ENCODE measurements at places on chromosomes 11 and 22.

DNA sequence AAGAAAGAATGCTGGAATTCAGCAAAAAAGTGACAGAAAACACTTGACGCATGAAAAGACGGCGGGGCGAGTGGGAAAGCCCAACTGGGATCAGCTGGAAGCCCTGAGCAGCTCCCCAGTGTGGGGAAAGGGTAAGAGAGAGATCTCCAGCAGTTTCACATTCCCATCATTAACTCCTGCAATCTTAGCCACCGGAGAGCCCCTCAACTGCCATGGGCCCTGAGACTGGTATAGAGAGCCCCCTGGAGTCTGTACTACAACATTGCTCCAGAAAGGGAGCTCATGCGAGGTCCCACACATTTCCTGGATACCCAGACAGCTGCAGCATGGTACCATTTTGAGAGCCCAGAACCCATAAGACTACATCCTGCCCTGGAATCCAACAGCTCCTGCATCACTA, 31.1 kb downstream of the MRGPRX4 start:
- no peak for DNase-seq

- peak; percentile 31 for DNase-seq
Measured at GRCh38 chr11:66418168-66418985, 2.5 kb upstream of the NPAS4 start.

- DNase-seq, result no peak
Measured at GRCh38 chr11:9470765-9471164, 10.0 kb downstream of the ZNF143 start.

GRCh38 chr11:75238595-75239440, 1.8 kb upstream of the TPBGL start:
- DNase-seq, result no peak

DNA sequence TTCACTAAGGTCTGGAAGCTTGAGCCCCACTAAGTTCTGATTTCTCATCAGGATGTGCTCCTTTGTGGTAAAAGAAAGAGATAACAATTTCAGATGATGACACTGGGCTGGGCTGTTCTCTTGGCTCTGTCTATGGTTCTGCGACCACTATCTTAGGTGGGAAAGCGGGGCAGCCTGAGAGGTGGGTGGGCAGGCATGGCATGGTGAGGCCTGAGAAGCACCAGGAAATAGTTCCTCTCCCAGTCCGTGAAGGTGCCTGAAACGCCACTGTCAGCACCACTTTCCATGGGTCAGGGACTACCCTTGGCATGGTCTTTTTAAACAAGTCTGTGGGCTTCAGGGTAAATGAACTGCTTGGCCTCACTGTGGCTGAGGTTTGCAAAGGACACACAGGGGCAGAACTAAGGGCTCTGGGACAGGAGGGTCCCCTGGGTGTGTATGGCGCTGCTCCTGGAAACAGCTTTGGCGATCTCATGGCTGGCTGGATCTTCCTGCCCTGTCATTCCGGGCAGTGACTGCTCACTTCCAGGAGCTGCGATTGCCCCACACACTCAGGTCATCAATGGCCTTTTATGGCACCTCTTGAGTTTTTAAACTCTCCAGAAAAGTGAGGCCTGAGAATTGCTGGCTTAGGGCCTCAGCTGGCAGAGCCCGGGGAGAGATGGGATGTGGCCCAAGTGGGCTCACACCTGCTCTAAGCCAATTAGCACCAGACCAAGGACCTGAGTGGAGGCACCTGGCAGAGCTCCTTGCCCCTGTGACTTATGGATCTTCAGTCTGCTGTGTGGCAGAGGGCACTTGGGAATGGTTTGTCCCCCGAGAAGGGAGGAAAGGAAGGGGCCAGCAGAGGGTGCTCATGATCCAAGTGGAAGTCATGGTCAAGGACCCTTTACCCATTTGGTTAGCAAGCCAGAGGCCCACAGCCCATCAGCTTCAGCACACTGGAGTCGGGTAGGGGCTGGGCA, 55.6 kb upstream of the LYVE1 start:
- DNase-seq, result no peak

GRCh38 chr11:18776324-18776723, 15.3 kb downstream of the PTPN5 start:
- no peak for DNase-seq

GRCh38 chr11:390175-390574, 3.8 kb upstream of the PKP3 start:
- DNase-seq, result no peak

GRCh38 chr11:14751975-14752407, 108.4 kb downstream of the PDE3B start:
- no peak for DNase-seq

DNA sequence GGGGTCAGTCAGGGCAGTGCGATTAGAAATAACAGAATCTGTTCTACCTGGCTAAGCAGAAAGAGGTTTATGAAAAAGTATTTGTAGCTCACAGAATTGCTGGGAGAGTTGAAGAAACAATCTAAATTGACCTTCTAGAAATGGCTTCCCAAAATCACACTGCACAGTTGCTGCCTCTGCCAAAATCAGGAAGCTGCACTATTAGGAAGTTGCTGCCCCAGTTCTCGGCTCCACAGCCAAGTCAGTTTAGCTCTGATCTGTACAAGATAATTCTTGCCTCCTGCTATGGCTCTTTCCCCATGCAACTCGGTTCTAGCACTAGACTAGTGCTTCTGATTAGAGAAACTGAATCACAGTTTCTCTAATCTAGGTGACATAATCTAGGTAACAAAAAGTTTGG, 16.0 kb upstream of the CCDC90B start:
- no peak for DNase-seq

GRCh38 chr11:70158201-70158600, 44.9 kb upstream of the FADD start:
- no peak for DNase-seq

- DNase-seq, result no peak
Measured at GRCh38 chr11:61589961-61590360, 9.1 kb upstream of the SYT7 start.

DNA sequence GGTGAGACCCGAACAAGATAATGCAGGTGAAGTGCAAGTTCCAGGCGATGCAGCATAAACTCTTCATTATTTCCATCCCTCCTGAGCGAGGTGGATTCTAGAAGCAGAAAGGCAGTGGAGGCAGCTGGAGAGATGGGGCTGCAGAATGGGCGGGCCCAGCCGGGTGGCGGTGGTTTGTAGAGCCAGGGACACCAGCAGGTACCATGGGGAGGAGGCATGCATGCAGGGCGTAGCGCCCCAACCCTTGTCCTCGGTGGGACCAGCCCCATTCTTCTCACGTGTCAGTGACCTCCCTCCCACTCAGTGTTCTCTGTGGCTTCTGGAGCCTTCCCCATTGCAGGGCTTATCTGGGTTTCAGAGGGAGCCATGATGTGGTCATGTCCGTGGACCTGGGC, 38.0 kb downstream of the MPPED1 start:
- DNase-seq, result no peak

DNA sequence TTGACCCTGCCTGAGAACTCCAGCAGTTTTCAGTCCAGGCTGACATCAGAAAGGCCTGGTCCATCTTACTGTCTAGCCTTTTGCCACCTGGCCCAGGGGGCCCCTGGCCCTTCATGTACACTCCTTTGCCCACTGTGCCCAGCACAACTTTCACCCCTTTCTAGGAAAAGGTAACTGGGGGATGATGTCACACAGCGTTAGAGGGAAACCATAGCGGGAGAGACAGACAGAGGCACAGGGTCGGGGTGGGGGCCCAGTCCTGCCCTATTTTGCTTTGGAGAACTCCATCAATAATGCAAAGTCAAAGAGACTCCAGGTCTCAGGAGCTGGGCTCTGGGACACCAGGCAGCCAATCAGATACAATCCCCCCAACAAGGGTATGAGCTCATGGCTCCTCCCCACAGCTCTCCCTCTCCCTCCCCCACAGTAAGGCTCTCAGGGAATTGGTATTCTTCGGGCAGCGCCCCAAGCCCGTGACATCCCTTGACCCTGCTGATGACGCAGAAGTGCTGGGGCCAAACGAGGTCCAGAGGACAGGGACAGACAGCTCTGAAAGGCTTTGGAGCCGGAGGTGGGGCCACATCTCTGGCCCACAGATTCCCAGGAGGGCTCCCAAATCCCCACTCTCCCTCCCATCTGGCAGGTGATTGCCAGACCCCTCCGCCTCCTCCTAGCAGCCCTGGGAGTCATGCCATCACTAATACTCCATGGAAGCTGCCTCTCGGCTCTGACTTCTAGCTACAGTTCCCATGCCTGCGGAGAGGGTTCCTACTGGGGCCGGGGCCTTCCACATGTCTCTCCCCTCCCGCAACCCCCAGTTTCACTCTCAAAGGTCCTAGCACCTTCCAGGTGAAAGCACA, 5.9 kb downstream of the USP2 start:
- DNase-seq, result no peak
